Fibroblast of mammary gland (primary cell): ENCODE measurements at places on chromosomes 3 and 15.
A peak's percentile ranks its signal among the peaks of the same experiment; 100 is the strongest.

DNA sequence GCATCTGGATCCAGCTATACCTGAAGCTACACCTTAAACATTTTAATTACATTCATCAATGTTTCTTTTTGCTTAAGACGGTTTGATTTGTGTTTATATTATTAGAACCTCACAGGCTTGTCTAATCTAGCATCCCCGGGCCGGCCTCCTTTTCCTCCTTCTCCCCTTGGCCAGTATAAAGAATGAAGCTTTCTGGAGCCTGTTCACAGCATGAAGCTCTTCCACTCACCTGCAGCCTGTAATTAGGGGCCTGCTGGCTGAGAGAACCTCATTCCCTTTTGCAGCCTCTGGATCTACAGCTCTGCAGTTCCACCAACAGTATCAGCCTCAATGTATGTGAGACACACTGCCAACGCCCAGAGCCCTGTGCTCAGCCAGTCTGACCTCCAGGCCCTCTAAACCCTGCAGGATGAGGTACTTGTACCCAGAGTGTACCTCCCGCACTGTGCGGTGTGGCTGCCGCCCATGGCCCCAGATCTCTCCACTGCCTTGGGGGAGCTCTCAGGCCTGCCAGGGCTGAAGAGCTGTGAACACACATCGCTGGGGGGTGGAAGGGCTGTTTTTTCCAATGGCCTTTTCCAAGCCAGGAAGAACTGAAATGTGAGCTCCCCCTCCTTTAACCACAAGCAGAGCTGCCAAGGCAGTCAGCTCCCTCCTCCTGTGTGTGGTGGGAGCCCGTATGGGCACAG is 114.7 kb upstream of the ALDH1A3 start:
- peak; percentile 79 for DNase-seq

- DNase-seq: no peak
Observed at GRCh38 chr15:59333401-59334075, 39.1 kb downstream of the MYO1E start.

GRCh38 chr15:39584662-39585388 is 3.9 kb downstream of the THBS1 start:
- DNase-seq: no peak

GRCh38 chr3:132164469-132165092 is 129.8 kb upstream of the CPNE4 start:
- DNase-seq: peak; percentile 69

- no peak for DNase-seq
Observed at GRCh38 chr3:175940881-175941280, 1081.7 kb downstream of the NAALADL2 start.

- DNase-seq: peak; percentile 57
Observed at GRCh38 chr3:124601190-124601589, 129.1 kb upstream of the UMPS start.

GRCh38 chr3:13828501-13829265 is 51.2 kb downstream of the WNT7A start:
- DNase-seq: no peak

DNA sequence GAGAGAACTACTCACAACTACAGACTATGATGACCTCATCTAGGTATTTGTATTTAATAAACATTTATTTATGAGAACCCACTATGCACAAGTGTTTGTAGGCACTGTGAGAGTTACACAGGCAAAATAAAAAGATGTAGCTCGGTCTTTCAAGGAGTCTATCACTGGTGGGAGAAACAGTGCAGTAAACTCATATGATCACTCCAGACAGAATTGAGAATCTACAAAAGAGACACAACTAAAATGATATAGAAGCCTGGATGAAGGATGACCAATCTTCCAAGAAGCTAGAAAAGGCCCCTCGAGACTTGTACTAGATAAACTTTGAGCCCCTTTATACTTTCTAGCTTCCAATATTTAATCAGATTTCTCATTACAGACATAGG is 70.2 kb upstream of the ZBTB20 start:
- no peak for DNase-seq

GRCh38 chr3:17333446-17333845 is 409.0 kb downstream of the TBC1D5 start:
- DNase-seq: no peak

GRCh38 chr15:69784798-69785566 is 312.7 kb downstream of the TLE3 start:
- DNase-seq: peak; percentile 45

GRCh38 chr15:60326824-60327654 is 70.7 kb downstream of the ANXA2 start:
- peak; percentile 60 for DNase-seq

- peak; percentile 55 for DNase-seq
Observed at GRCh38 chr3:194671511-194671899, 486 bp downstream of the LSG1 start.

GRCh38 chr3:65334045-65334665 is 646.4 kb upstream of the ADAMTS9 start:
- no peak for DNase-seq

- no peak for DNase-seq
Observed at GRCh38 chr3:52872245-52872644, 25.1 kb downstream of the STIMATE start.

GRCh38 chr15:67755264-67755663 is 70.0 kb upstream of the SKOR1 start:
- no peak for DNase-seq

GRCh38 chr3:13024765-13025065 is 48.5 kb downstream of the IQSEC1 start:
- no peak for DNase-seq

DNA sequence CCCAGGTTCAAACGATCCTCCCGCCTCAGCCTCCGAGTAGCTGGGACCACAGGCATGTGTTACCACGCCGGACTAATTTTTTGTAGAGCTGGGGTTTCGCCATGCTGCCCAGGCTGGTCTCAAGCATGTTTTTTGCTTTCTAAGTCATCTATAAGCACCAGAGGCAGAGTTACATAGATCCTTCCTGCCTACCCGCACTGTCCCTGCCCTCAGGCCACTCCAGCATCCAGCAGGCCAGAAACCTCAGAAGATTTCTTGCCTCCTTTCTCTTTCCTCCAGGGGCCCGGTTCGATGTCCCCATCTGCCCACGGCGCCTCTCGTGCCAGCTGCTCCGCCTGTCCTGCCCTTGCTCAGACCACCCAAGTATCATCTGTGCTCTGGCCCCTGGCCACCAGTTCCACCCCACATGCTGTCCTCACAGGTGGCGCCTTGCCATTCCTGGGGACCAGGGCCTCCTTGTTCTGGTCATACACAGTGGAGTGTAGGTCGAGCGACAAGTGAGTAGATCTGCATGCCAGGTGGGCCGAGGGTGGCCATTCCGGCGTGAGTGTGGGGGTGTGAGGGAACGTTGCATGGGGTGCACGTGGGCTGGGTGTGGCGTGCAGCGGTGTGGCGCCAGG is 27.3 kb downstream of the KLHDC8B start:
- DNase-seq: no peak

- no peak for DNase-seq
Observed at GRCh38 chr3:112873632-112874031, 27.0 kb upstream of the CD200R1L start.

GRCh38 chr3:65540666-65541065 is 498.1 kb downstream of the MAGI1 start:
- DNase-seq: no peak

DNA sequence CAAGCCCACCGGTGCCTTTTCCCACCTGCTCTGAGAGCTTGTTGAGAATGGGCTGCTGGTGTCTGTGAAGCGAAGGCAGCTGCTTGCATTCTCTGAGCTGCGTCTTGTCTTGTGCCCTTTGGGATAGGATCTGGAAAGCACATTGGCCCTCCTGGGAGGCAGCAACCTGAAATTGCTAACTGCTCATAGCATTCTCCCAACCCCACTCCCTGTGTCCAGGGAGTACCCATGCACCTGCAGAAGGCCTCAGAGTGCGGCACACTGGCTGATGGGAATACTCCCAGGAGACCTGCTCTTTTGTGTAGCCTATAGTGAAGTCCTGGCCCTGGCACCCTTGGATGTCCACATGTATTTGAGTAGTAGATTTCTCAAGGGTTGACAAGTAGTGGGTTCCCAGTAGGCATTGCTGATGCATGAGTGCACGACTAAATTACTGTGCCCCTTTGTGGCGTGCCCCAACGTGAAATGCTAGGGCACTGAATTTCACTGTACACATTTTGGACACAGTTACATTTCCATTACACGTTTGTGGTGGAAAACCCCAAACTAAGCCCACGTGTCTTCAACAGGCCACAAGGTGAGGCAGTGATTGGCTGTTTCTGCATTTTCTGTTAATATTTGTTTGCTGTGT is 3.7 kb downstream of the EPHB1 start:
- no peak for DNase-seq

- DNase-seq: no peak
Observed at GRCh38 chr3:15553749-15554148, 32.2 kb upstream of the COLQ start.

GRCh38 chr3:172201136-172201869 is 161.9 kb downstream of the FNDC3B start:
- DNase-seq: peak; percentile 93

DNA sequence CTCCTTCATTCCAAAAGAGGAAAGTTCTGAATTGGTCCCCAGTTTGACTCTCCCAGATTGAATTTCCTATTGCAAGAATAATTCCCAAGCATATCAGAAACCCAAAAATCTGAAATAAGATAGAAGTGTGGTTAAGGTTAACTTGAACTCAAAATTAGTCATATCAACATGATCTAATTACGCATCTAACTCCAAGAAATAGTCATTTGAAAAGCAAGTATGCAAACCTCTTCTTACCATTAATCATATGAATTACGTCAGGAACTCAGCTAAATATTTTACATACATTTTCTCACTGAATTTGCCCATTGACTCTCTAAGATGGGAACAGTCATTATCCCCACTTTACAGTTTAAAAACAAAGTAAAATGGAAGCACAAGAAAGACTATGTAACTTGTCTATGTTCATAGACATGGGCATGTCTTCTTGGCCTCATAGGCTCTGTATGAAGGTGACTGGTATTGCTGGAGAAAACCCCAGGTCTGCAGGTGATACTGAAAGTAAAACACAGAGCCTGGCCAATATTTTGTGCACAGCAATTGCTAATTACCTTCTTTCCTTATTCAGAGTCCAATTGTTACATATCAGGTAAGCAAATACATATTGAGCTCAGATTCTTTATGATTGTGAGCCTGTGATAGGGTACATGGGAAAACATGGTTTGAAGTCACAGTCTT is 139.2 kb downstream of the ATP8B4 start:
- DNase-seq: no peak

GRCh38 chr15:89795996-89796395 is 18.7 kb downstream of the ANPEP start:
- DNase-seq: no peak

DNA sequence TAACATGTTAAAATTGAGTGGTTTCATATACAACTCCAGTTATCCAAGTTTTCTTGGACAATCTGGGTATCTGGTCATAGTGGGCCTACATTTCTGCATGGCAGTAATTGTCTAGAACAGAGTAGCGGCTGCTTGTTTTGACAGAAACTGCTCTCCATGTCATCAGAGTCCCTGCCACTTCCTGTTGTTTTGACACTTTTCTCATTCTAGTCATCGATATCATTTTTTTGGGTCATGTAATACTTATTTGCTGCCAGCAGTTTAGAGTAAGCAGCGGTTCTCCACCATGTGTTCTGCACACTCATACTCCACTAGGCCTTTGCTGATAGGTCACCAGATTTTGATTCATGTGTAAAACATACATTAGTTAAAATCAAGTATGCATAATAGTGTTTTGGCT is 81.5 kb downstream of the SLC25A26 start:
- DNase-seq: peak; percentile 2

DNA sequence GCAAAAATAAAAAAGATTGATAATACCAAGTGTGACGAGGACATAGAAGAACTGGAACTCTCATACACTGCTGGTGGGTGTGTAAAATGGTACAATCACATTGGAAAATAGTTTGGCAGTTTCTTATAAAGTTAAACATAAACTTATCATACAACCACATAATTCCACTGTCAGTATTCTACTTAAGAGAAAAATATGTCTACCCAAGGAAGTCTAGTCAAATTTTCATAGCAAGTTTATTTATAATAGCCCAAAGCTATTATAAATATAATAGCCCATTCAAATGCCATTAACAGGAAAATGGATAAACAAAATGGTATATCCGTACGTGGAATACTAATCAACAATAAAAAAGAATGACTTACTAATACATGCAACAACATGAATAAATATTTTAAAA is 40.6 kb upstream of the BCL2A1 start:
- DNase-seq: no peak

DNA sequence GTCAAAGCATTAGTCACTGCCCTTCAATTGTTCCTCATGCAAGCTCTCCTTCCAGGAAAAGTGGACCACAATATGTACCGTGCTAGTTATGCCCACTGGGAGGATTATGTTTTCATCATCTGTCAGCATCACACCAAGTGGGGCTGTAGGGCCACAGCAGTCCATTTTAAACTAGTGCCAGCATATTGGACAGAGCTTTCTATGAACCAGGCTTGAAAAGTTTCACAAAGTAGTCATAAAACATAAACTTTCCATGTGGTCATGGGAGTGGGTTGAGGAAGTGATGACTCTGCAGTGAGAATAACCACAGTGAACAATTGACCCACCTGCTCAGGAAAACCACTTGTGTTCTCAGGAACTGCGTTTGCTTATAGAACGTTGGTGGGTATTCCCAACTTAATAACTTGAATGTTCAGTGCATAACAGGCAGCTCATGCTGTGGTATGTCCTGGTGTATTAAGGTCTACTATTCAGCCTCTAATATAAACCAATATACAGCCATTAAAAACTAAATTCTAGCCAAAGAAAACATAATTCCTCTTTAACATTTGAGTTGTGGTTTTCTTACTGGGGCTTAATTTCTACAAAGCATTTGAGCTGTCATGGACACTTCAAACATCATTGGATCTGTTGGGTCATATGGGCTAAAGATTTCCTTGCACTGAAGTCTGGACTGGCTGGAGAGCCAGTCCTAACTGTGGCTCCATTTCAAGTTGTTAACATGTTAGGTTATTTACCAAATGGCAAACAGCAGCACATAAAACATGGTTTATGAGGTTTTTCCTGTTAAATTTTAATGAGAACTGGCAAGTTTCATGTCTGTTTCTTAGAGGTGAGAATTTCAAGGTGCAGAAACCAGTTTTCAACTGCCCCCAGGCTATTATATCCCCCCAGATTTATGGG is 274.1 kb downstream of the OTOL1 start:
- peak; percentile 65 for DNase-seq

DNA sequence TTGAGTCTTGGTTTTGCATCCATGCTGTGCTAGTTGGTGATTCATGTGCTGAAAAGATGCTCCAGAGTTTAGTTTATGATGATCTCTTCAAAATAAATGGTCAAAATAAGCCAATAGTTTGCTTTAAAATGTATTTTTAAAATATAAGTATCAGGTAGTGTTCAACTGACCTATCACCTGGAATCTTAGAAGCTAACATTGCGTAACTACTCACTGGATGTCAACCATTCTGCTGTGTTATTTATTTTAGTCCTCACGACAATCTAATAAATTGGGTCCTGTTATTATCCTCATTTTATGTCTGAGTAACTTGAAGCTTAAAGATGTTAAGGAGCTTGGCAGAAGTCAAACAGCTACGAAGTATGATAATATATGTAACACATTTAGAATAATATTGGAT is 563.7 kb upstream of the MDFIC2 start:
- no peak for DNase-seq

- no peak for DNase-seq
Observed at GRCh38 chr3:113560271-113560670, 27.9 kb downstream of the SIDT1 start.
